Endodermal cell (in vitro differentiated cells): ENCODE measurements at places on chromosomes 11 and 22.

- DNase-seq = no peak
Observed at GRCh38 chr11:22795914-22796313, 33.7 kb downstream of the SVIP start.

GRCh38 chr11:11105361-11105760 is 247.5 kb upstream of the ZBED5 start:
- no peak for DNase-seq

DNA sequence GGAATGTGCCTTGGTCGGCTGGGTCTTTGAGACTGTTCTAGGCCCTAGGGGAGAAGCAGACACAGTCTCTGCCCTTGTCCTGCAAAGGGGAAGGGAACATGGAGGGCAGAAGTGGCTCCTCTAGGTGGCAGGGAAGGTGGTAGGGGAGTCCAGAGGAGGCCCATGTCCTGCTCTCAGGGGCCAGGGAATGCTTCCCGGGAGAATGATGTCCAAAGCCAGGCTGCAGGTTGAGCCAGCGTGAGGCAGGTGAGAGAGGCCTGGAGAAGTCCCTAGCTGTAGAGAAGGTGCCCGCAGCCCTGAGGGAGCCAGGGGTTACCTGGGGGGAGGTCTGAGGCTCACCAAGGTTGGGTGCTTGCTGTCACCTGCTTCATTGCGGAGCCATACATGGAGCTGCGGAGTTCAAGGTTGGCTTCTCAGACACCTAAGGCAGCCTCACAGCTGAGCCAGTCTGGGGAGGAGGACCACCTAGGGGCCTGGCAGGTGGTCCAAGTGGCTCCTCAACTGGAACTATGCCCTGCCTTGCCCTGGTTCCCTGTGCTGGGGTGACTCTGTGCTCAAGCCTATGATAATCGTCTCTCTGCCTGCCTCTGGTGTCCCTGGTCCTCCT is 46.1 kb downstream of the SMIM38 start:
- peak; percentile 37 for DNase-seq

DNA sequence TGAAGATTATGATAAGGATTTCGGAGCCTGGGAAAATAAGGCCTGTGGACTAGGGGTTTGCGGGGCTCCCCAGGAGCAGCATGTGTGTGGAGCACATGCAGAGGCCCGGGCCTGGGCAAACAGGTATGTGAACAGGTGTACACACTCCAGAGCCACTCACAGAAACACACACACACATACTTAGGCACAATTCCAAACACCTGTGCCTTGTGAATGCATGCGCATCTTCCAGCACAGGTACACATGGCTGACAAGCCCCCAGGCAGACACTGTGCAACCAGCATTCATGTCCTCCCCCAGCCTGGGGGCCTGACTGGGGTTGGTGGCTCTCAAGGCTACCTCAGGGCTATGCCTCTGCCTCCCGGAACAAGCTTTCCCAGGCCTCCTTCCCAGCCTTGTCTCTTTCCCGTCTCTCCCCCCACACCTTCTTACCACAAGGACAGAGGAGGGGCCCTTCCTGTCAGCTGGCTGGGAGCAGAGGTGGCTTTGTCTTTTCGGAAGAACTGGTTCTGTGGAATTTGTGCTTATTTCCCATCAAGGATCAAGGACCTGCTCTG is 2.6 kb upstream of the P2RY6 start:
- DNase-seq = peak; percentile 74

- no peak for DNase-seq
Observed at GRCh38 chr11:19604679-19605375, 107.8 kb upstream of the NAV2 start.

GRCh38 chr11:125627236-125627910 is 2.4 kb downstream of the CHEK1 start:
- no peak for DNase-seq

GRCh38 chr11:75403983-75404658 is 4.8 kb downstream of the RPS3 start:
- no peak for DNase-seq
